Activated CD8-positive, alpha-beta memory T cell treated with anti-CD3 and anti-CD28 coated beads, Interleukin-2, amount 10 ng/mL, durations not matched to agents 7 days and 5 days (primary cell): ENCODE measurements at places on chromosomes 1 and 21.
A peak's percentile ranks its signal among the peaks of the same experiment; 100 is the strongest.

GRCh38 chr1:222946436-222946835 lies 131.6 kb downstream of the DISP1 start:
- H3K36me3 ChIP-seq: no peaks in the 10 kb centered on the region
- H3K4me1 ChIP-seq: no peaks in the 10 kb centered on the region
- H3K4me3 ChIP-seq: no peak overlapping the region
- no peak overlapping the region for H3K27ac ChIP-seq

GRCh38 chr1:36924282-36924811 lies 110.0 kb downstream of the GRIK3 start:
- peak; percentile 68 for DNase-seq
- no peaks in the 10 kb centered on the region for H3K36me3 ChIP-seq
- H3K27me3 ChIP-seq: no peaks in the 10 kb centered on the region
- H3K4me3 ChIP-seq: no peak overlapping the region

DNA sequence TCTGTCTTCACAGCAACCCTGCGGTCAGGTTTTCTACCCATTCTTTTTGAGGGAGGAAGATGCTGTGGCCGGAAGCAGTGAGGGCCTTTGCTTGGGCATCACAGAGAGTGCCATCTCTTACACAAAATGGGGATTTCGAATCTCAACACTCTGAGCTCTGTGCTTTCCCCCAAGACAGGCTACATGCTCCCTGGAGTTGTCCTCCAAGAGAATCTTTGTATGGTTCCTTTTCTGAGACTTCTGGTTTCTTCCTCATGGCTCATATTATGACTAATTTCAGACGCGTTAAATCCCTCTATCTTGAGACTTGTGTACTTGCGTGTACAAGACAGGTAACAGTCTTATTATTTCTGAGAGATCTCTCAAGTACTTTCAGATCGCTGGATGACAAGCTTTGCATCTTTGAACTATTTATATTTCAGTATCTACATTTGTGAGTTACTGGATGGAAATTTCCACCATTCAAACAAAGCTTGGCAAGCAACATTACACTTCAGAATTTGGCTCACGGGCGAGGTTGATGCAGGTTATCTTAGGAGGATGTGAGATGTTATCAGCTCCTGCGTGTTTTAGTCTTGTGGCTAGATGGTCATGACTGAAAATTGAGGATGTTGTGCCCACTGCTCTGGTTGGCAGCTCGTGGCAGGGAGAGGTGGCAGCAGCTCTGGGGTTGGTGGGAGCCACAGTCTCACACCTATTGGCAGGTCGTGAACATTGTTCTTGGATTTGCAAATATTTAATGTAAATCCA lies 19.4 kb downstream of the ABCG1 start:
- peak overlapping the region; percentile 47 for H3K4me3 ChIP-seq
- H3K36me3 ChIP-seq: no peaks in the 10 kb centered on the region
- peak overlapping the region; percentile 86 for H3K27ac ChIP-seq

GRCh38 chr1:184368354-184368753 lies 18.5 kb upstream of the C1orf21 start:
- no peak overlapping the region for H3K27ac ChIP-seq
- no peak for DNase-seq
- H3K4me3 ChIP-seq: no peak overlapping the region
- no peaks in the 10 kb centered on the region for H3K36me3 ChIP-seq
- no peaks in the 10 kb centered on the region for H3K4me1 ChIP-seq

- H3K4me1 ChIP-seq: no peaks in the 10 kb centered on the region
- H3K27ac ChIP-seq: no peak overlapping the region
- no peaks in the 10 kb centered on the region for H3K36me3 ChIP-seq
- peaks cover 17% of the 10 kb centered on the region for H3K27me3 ChIP-seq
These were observed 75.1 kb downstream of the TEX35 start for GRCh38 chr1:178587975-178588374.

DNA sequence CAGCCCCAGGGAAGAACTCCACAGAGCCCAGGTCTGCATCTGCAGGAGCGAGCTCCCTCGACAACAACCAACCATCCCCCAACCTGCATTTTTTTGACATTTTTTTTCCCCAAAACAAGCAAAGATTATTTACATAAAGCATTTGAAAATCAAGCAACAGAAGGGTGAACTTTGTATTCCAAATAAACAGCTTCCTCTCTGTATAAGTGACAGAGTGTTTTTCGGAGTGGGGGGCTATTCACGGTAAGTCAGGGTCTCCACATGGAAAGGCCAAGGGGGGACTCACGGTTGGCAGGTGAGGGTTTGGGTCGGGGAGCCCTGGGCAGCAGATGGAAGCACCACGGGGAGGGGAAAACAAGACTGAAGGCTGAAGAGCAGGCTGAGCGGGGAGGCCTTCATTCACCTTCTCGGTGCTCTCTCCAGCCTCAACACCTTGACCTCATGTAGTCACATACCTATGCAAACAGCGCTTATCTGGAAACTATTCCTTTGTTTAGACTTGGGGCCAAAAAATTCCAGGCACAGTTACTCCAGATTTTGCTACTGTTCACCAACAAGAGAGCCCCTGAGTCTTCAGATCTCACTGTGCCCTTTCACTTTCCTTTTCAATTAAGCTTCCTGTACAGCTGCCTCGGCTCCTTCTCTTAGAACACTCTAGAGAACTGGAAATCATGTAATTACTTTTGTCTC lies 27.6 kb downstream of the C2CD2 start:
- H3K27ac ChIP-seq: peak overlapping the region; percentile 97
- DNase-seq: peak; percentile 51
- peaks cover 58% of the 10 kb centered on the region for H3K4me1 ChIP-seq
- peaks cover 3% of the 10 kb centered on the region for H3K36me3 ChIP-seq
- peaks cover 3% of the 10 kb centered on the region for H3K27me3 ChIP-seq

GRCh38 chr1:158719664-158720063 lies 856 bp downstream of the OR6K3 start:
- peaks cover 12% of the 10 kb centered on the region for H3K4me1 ChIP-seq
- no peaks in the 10 kb centered on the region for H3K36me3 ChIP-seq
- H3K27me3 ChIP-seq: peaks cover 10% of the 10 kb centered on the region
- no peak overlapping the region for H3K27ac ChIP-seq

DNA sequence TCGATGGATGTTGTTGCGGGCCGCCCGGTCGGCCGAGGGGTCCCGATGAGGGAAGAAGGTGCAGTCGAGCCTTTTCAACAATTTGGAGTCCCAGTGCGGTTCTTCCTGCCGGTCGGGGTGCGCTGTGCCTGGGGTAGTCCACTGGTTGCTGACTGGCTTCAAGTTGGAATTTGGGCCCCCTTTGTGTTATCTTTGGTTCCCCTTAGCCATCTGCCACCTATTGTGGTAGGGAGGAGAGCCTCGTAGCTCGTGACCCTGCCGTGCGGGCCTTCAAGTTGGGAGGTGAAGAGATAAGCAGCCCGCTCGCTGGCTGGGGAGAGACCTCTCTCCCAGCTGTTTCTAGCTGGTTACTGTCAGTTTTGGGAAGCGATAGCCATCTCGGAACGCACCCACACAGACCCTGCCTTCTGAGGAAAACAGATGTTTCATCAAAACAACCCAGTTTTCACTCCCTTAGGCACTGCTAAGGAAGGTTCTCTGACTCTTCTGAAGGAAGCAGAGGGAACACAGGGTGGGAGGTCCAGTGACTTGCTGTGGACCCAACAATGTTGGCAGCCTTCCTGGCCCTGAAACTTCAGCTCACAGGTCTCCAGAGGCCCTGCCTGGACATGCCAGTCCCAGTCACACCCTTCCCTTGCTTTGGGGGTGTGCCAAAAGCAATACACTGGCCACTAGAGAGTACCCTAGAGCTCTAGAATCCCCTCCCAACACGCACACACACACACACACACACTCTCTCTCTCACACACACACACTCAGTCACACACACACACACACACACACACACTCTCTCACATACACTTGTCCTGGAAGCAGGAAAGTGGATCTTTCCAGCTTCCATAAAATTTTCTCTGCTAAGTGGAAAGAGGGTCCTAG lies 1.0 kb downstream of the BTG2 start:
- H3K36me3 ChIP-seq: peaks cover 49% of the 10 kb centered on the region
- peaks cover 55% of the 10 kb centered on the region for H3K4me1 ChIP-seq
- peak overlapping the region; percentile 92 for H3K27ac ChIP-seq
- peak overlapping the region; percentile 95 for H3K4me3 ChIP-seq

DNA sequence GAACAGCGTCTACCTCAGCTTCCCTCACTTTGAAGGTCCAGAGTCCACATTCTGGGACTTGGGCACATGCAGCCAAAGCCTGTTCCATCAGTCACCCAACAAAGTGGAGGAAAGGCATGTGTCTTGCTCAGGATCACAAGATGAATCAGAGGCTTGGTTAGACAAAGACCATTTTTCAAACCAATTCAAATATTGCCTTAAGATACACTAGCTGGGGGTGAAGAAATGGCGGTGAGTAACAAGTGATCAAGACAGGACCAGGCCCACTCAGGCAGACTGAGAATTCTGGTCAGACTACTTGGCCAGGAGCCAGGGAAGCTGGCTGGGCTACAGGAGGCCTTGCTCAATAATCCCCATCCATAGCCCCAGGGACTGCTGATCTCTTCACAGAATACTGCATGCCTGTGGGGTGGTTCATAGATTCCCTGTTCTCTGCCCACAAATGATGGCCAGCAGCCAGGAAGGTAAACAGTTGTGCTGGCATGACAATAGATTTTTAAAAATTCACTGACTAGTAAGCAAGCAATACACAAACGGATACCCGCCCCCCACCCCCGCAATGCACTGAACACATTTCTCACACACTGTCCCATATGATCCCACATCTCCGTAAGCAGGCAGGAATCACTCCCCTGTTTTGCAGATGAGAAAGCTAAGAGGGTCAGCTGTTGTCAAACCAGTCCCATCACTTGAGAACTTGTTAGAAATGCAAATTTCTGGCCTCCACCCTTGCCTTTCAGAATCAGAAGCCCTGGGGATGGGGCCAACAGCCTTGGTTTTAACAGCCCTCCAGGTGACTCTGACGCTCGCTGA lies 27.2 kb downstream of the ERI3 start:
- H3K4me1 ChIP-seq: no peaks in the 10 kb centered on the region
- no peaks in the 10 kb centered on the region for H3K36me3 ChIP-seq
- DNase-seq: no peak
- no peak overlapping the region for H3K4me3 ChIP-seq
- H3K27ac ChIP-seq: no peak overlapping the region

- no peak for DNase-seq
- no peak overlapping the region for H3K4me3 ChIP-seq
- no peaks in the 10 kb centered on the region for H3K4me1 ChIP-seq
- no peak overlapping the region for H3K27ac ChIP-seq
- no peaks in the 10 kb centered on the region for H3K27me3 ChIP-seq
These were observed 547.9 kb upstream of the ZP4 start for GRCh38 chr1:238438311-238439270.

- no peak for DNase-seq
- no peaks in the 10 kb centered on the region for H3K27me3 ChIP-seq
- H3K36me3 ChIP-seq: peaks cover 36% of the 10 kb centered on the region
- H3K4me1 ChIP-seq: peaks cover 43% of the 10 kb centered on the region
- peak overlapping the region; percentile 95 for H3K27ac ChIP-seq
These were observed 50.0 kb downstream of the KIAA0319L start for GRCh38 chr1:35506960-35507912.

- H3K4me3 ChIP-seq: no peak overlapping the region
- no peak overlapping the region for H3K27ac ChIP-seq
- H3K27me3 ChIP-seq: peaks cover 9% of the 10 kb centered on the region
- no peaks in the 10 kb centered on the region for H3K4me1 ChIP-seq
These were observed 8.0 kb downstream of the KIAA1614 start for GRCh38 chr1:180920702-180921101.

GRCh38 chr1:107777664-107778047 lies 187.3 kb downstream of the VAV3 start:
- no peak for DNase-seq
- H3K4me3 ChIP-seq: no peak overlapping the region
- no peaks in the 10 kb centered on the region for H3K36me3 ChIP-seq
- H3K27me3 ChIP-seq: no peaks in the 10 kb centered on the region

GRCh38 chr1:153343811-153344717 lies 4.6 kb downstream of the PGLYRP4 start:
- H3K27me3 ChIP-seq: peaks cover 51% of the 10 kb centered on the region
- H3K4me1 ChIP-seq: peaks cover 45% of the 10 kb centered on the region

DNA sequence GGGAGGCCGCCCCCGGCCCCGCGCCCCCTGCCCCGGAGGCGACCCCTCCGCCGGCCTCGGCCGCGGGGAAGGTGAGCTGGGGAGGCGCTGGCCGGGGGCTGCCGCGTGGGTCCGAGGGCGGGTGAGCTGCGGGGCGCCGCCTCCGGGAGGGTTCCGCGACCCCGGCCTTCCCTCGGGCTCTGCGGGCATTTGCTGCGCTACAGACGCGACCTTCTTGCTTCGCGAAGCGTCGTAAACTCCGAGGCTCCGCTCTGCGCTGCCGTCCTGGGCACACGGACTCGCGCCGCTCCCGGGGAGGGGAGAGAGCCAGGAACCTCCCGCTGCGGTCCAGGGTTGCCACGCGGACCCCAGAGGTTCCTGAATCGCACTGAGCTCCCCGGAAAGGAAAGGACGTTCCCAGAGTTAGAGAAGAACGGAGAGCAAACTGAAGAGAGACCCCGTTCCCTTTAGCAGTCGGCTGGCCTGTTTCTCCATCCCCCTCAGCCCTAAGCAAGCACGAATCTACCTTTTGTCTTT lies 345 bp downstream of the SLX9 start:
- no peaks in the 10 kb centered on the region for H3K27me3 ChIP-seq
- H3K4me1 ChIP-seq: peaks cover 46% of the 10 kb centered on the region

DNA sequence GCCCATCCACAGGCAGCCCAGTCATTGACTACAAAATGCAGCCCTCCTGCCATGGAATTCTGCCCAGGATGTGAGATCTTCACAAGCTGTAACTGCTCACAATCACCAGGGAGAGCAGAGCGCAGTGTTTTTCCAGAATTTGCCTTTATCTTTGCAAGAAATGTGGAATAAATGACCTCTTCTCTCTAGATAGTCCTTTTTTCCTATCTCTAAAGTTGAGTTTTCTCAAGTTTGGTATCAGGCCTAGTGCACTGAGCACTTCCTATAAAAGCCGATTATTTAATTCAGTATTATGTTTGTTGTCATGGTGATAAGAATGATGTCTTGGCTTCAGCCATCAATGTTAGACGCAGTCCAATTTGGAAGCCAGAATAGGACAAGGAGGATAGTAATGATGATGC lies 246.9 kb upstream of the IRF2BP2 start:
- H3K36me3 ChIP-seq: peaks cover 5% of the 10 kb centered on the region
- H3K4me1 ChIP-seq: peaks cover 15% of the 10 kb centered on the region
- DNase-seq: no peak
- peaks cover 5% of the 10 kb centered on the region for H3K27me3 ChIP-seq

DNA sequence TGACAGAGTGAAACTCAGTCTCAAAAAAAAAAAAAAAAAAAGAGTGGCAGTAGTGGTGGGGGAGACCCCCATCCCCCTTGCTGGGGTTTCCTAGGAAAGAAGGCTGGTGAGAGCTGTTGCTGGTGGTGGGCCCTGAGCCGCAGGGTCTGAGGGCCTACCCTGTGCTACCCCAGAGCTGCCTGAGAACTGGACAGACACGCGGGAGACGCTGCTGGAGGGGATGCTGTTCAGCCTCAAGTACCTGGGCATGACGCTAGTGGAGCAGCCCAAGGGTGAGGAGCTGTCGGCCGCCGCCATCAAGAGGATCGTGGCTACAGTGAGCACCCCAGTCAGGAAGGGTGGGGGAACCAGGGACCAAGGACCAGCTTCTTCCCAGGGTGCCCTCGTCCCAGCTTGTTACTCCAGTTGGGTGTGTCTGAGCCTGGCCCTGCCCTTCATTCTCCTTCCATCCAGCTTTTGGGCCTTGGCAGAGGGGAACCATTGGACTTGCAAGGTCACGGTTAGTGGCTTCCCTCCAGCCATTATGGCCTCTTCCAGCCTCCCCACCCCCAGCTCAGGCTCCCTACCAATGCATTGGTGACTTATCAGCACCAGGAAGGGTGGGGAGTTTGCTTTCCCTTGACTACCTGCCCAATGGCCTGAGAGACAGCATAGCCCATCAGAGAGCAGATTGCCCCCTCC lies 10.5 kb downstream of the LDLRAP1 start:
- peaks cover 2% of the 10 kb centered on the region for H3K36me3 ChIP-seq
- H3K27ac ChIP-seq: no peak overlapping the region
- peaks cover 47% of the 10 kb centered on the region for H3K4me1 ChIP-seq
- no peak overlapping the region for H3K4me3 ChIP-seq
